Right atrium auricular region (tissue), 2 donors: ENCODE measurements at places on chromosomes 11 and 22. TPM values are rescaled to one million over a fixed set of nuclear protein-coding genes. Genes with fewer than 3 reads are reported as not detected.

Gene P2RY6
- total RNA-seq = 0.19 TPM

Gene EIF3L
- 284 TPM for total RNA-seq

Gene APOBEC3G
- total RNA-seq = 3.2 TPM

- DNase-seq = no peak
- no peaks in the 10 kb centered on the region for H3K4me1 ChIP-seq
- H3K36me3 ChIP-seq = no peaks in the 10 kb centered on the region
- H3K27ac ChIP-seq = no peak overlapping the region
Observed at GRCh38 chr22:24026056-24026455, 15.0 kb downstream of the CABIN1 start.

- peak overlapping the region; percentile 12 for H3K4me3 ChIP-seq
- no peaks in the 10 kb centered on the region for H3K27me3 ChIP-seq
- no peak overlapping the region for H3K27ac ChIP-seq
- no peaks in the 10 kb centered on the region for H3K36me3 ChIP-seq
- DNase-seq = peak; percentile 62
Observed at GRCh38 chr11:64608046-64608445, 17.0 kb downstream of the SLC22A12 start.

DNA sequence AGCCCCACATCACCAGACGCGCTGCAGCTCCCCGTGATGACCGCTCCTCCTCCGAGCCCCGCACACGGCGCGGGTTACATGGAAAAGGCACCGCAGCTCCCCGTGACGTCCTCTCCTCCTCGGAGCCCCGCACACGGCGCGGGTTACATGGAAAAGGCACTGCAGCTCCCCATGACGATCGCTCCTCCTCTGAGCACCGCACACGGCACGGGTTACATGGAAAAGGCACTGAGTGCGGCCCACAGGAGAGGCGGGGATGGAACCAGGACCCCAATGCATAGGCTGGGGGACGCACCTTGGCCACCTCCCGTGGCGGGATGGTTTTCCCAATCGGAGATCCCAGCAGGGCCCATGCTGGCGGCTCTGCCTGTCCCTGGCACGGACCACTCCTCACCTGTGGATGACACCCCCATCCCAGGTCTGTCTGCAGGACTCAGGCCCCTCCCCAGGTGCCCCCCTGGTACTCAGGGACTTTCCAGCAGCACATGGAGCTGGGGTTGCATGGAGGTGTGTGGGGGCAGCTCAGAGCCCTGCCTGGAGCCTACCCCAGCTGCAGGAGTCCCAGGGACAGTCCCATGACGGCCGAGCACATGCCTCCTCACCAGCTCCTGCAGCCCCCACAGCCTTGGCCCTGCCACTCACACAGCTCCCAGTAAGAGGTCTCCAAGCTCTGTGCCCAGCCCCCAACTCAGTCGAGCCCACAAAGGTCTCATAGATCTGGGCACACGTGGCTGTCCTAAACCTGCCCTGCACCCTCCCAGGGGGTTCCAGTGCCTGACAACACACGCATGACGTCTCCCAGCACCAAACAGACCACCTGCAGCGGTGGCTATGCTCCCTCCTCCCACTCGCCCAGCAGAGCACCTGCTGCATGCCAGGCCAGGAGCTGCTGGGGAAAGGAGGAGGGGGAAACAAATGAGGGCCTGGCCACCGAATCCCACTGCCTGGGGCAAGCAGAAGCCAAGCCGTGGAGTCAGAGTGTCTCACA is 166.6 kb downstream of the BRD1 start:
- no peaks in the 10 kb centered on the region for H3K4me1 ChIP-seq
- no peak overlapping the region for H3K4me3 ChIP-seq
- H3K27me3 ChIP-seq = no peaks in the 10 kb centered on the region
- DNase-seq = no peak
